ENCODE measurements at places on chromosomes 1 and 21. TPM values are rescaled to one million over a fixed set of nuclear protein-coding genes. Genes with fewer than 3 reads are reported as not detected.

DNA sequence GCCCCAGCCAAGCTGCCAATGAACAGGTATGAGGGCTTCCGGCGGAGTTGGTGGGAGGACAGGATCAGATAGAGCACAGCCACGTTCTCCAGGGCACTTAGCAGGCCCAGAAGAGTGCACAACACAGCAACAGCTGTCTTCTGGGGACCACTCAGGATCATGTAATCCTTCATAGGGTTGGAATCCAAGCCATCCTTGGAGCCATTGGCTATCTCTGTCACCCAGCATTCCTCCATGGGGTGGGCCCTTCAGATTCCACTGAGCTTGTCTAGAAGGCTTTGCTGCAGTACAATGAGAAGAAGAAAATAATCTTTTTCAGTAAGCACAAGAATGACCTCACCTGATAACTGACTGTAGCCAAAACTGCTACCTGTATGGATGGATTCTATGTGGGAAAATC is 7.3 kb upstream of the FUCA1 start:
- DNase-seq = no peak

DNA sequence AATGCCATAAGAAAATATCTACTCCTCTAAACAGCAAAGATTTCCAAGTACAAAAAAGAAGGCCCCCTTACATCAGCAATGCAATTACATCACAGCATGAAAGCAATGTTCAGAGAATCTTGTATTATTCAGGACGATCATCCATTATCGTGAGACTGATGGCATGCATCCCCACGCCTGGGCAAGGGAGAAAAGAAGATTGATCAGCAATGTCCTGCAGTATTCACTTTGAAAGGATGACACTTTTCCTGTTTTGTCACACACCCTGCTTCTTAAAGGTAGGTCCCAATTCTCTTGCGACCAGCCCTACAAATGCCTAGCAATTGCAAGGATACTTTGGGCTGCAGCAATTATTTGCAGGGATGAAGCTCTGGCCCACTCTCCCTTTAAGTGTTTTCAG is 108.7 kb downstream of the TOMM20 start:
- DNase-seq = no peak

- DNase-seq = no peak
Observed at GRCh38 chr1:49013079-49013478, 236.4 kb upstream of the BEND5 start.

DNA sequence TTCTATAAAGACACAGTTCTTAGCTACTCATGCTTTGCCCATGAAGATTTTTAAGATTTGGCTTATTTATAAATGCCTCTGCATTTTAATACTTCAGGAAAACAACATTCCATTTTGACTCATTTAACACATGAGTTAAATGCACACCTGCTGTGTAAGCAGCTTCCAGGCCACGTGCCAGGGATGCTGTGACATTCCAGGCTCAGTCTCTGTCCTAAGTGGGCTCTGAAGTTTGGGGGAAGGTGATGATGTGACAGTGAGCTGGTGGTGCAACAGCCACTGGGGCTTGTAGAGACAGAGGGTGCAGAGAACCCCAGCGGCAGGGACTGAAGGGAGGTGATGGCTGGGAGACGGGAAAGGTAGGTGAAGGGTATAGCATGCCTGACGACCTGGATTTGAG is 40.7 kb downstream of the HHAT start:
- no peak for DNase-seq

GRCh38 chr1:155167166-155168104 is 5.7 kb downstream of the KRTCAP2 start:
- DNase-seq = peak; percentile 79

PPFIA4 gene
- 0.13 TPM for total RNA-seq

TNFAIP8L2 gene
- total RNA-seq = not detected

All from dermis microvascular lymphatic vessel endothelial cell (primary cell).